GM10248 (cell line): ENCODE measurements at places on chromosomes 4 and X.

DNA sequence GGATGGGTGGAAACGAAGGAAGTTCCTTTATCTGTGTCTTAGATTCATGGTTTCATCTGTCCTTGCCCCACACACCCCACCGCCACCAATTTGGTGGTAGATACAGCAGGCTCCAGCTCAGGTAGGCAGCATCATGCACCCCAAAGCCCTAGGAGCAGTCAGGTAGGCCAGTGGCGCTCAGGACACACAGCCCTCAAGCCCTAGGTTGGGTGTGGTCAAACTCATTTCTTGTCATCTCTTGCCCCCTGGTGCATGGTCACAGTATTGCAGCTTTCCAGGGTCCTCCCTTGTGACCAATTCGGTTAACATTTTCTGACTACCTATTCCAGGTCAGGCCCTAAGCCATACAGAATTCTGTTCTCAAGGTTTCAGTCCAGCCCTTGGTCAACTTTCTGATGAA, 14.5 kb upstream of the PRRG3 start:
- peak; percentile 46 for DNase-seq

DNA sequence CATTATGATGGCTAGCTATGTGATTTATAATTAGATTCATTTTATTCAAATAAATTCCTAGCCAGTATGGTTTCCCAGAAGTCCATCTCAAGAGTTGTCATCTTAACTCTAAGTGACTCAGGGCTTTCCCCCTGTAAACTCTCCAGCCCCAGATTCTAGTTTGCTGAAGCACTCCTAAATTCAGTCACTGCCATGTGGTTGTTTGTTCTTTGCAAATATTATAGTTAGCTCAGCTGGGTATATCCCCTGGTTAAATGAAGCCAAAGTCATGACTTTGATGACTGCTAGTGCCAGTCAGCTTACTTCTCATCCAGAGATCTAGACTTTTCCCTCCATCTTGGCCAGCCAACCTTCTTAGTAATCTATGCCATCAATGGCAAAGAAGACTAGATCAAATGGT, 126.0 kb downstream of the GRIA3 start:
- DNase-seq, result no peak

DNA sequence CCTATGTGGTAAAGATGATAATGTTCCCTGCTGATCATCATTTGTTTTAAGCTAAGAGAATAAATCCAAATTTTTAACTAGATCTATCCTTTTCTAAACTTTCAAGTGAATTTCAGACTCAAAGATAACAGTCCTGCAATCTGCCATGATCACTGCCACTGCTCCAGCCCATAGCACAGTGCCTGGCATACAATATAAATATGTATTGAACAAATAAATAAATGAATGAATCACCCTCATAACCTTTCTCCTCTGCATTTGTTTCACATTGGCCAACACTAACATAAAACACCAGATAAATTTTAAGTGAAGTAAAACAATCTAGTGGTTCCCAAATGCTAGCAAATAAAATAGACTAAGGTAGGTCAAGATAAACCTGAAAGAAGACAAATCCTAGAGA, 439.0 kb downstream of the GPM6A start:
- DNase-seq, result no peak

DNA sequence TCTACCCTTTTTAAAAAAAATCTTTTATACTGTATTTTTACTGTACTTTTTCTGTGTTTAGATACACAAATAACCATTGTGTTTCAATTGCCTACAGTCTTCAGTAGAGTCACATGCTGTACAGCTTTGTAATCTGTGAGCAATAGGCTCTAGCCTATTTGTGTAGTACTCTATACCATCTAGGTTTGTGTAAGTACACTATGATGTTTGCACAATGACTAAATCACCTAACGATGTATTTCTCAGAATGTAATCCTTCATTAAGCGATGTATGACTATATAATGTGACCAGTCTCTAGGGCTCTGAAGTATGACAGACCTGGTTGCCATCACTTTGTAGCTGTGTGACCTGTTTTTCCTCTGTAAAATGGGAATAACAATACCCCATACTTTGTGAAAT, 14.2 kb upstream of the DCAF4L1 start:
- no peak for DNase-seq

DNA sequence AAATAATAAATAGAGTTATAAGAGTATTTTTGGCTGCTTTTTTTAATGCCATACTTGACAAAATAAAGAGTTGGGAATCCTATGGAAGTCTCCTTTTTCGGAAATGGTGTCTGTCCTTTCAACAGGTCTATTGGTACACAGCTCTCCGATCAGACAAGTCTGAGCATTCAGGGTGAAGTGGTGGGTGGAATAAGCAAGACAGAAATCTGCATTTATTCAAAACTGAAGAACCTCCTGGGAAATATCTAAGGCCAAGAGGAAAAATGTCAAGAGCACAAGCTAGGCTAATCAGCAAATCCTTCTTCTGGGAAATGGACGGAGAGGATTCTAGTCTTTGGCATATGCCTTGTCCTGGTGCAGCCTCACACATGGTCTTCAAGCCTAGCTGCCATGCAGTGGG, 309.0 kb downstream of the CENPC start:
- no peak for DNase-seq

DNA sequence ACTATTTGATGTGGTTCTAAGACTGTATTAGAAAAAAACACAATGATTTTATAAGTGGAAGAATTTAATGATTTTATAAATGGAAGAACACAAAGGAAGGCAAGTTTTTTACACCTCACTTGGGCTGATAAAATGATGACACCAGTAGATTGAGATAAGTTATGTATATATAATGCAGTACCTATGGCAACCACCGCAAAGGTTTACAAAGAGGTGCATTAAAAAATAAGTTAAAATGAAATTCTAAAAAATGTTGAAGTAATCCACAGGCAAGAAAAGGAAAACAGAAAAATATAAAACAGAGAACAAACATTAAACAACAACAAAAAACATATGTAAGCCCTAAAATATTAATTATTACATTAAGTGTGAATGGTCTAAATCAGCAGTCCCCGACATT, 490.9 kb upstream of the AADAT start:
- no peak for DNase-seq

- no peak for DNase-seq
Observed at GRCh38 chr4:83340692-83341343, 6.2 kb upstream of the HPSE start.

- DNase-seq, result no peak
Observed at GRCh38 chr4:175443547-175443946, 368.5 kb downstream of the GPM6A start.

DNA sequence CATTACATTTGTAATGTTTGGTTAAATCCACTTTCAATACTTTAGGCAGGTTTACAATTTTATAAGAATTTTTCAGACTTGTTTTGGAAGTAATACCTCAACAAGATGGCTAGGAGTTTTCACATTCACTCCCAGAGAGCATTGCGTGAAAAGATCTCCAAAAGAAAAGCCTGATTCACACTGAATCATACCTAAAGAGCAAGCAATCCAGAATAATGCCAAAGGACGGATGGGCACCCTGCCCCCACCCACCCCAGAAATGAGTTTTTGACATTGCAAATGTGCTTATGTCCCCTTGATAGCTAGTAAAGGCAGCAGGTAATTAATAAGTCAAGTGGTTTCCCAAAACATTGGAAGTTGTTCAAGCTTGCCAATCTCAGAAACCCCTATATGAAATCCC, 557.7 kb upstream of the TENM3 start:
- DNase-seq, result no peak

- no peak for DNase-seq
Observed at GRCh38 chr4:103720661-103721060, 876 bp upstream of the TACR3 start.

DNA sequence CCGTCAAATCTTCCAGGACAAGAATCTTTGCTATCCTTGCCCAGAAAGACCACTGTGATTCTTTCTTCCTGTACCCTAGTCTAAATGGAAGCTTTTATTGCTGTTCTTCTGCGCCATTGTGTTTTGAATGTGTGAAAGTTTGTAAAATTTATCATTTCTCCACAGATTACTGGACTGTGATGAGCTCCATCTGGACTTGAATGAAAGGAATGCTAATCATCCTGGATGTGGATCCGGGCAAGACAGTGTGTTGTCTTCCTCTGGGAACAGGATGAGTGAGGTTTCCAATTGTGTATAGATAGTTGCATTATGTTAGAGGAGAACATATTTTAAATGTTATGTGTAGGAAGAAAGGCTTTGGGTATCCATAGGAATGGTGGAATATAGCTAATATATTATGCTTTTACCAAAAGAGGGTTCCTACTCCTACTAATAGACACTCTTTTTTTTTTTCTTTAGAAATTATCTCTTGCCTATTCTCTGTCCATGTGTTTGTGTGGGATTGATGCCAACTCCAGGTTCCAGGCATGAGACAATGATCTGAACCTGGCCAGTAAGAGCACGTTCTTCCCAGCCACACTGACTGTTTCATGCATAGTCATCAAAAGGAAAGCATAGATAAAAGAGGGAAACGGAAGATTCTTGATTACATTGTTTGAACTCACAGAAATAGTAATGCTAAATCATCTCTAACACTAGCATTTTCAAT, 803.6 kb upstream of the ADGRL3 start:
- DNase-seq, result no peak

DNA sequence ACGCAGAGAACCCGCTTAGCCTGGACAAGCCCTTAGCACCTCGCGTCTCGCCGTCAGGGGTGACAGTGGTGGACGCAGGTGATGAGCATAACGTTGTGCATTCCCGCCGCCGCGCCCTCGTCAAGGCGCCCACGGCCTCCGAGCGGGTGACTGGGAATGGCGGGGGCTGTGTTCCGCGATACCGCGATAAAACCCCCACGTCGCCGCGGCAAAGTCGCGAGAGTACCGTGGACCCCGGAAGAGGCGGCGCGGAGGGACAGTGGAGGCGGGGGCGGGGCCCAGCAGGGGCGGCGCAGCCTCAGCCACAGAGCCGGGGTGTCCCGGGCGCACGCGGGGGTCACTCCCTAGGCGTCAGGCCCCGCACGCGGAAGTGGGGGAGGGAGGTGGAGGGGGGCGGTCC, 53.8 kb downstream of the ZFYVE28 start:
- no peak for DNase-seq

DNA sequence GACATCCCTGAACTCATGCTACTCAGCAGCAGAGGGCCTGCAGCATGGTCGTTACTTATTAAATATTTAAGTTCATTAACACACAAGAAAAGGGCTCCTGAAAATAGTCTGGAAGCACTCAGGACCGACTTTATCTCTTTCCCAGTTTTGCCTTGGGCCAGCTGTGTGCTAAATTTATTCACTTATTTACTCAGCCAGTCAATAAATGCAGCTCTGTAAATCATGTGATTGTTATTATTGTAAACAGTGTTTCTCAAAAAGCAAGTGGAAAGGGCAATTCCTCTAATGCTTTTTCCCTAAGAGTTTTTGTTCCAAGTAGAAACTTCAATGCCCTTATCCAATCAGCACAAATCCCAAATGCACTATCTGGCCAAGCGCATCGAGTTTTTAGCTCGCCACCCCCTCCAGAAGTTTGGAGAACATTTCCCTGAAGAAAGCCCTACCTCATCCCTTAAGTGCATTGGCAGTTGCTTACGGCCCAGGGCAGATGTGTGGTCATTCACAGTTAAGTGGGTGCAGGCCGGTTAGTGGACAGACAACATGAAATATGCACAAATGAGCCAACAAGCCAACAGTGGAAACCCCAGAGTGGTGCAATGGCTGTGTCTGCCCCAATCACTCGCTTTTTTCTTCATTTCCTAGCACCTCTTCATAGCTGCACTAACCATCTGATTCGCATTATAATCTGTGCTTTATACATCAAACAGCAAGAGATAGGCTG, 125.8 kb downstream of the SMIM20 start:
- DNase-seq, result no peak

DNA sequence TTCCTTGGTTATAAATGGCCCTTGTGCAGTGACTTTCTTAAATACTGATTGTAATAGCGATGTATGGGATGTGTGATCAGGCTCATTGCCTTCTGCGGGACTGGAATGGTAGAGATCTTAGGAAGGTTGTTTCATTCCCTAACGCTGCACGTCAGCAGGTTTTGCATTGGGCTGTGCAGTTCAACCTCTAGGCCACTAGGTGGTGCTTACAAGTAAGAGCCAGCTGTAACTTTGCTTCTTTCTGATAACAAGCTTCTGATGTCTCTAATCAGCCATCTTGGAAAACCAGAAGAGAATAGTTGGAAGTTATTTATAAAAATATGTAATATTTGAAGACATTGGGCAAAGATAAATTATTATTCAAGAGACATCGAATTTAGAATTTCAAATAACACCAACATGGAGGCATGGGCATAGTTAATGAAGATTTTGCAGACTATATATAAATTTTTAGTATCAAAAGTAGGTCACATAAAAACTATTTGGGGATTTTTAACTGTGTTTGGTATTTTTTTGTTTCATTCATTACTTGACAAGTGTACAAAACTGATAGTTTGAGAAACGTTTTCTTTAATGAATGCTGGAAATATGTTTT, 339.7 kb upstream of the PCDH7 start:
- peak; percentile 12 for DNase-seq

GRCh38 chrX:101417190-101417589, 9.2 kb downstream of the HNRNPH2 start:
- DNase-seq, result no peak

DNA sequence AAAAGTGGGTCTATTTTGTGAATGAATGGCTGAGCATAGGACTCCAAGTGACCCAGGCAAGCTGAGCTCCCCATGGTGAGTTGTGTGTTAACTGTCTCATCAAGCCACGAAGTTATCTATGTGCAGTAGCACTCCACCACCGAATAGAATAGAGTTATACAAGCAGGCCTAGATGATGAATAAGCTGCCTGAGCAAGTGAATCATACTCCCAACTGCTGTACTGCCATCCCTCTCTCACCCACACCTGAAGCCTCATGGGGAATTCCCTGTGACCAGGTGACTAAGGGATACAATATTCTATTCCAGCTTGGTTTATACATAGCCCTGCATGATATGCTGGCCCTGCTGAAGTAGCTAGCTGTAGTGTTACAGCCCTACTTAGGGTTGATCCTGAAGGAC, 38.7 kb downstream of the KDM5C start:
- no peak for DNase-seq

GRCh38 chrX:152897222-152898131, at the start of gene ZNF185:
ZNF185 (plus strand) TSS chrX:152898067; CDS start chrX:152914490, 16,423 bp downstream.
- DNase-seq, result no peak

- DNase-seq, result no peak
Observed at GRCh38 chr4:186159613-186160012, 31.8 kb upstream of the CYP4V2 start.

DNA sequence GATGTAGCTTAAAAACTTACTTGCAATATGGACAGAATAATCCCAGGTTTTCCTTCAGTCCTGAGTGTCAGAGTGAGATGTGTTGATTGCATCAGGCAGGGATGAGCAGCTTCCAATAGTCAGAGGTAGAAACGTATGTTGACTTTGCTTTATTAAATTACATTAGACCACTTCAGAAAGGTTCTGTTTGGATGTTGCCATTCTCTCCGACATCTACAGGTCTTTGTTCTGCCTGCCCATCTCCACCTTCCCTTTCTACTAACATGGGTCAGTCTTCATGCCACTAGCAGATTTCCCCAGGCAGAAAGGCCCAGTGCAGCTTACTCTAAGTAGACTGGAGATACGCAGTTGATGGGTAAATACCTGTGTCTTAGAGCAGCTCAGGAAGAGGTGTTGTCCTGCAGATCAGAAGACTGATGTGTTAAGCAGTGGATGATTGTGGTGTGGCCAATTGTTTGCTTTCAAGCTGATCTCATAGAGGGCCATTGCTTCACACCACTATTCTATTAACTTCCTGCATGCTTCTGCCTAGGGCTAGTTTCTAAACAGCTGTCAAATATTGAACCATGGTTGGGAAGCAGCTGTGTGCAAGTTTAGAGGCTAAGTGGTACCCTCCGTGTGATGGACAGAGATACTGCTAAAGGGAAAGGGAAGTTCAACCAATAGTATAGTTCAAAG, 1.8 kb downstream of the FRMPD4 start:
- no peak for DNase-seq

- DNase-seq, result no peak
Observed at GRCh38 chr4:108874806-108875205, 112.0 kb upstream of the ETNPPL start.
